ENCODE measurements at places on chromosomes 4 and X.

DNA sequence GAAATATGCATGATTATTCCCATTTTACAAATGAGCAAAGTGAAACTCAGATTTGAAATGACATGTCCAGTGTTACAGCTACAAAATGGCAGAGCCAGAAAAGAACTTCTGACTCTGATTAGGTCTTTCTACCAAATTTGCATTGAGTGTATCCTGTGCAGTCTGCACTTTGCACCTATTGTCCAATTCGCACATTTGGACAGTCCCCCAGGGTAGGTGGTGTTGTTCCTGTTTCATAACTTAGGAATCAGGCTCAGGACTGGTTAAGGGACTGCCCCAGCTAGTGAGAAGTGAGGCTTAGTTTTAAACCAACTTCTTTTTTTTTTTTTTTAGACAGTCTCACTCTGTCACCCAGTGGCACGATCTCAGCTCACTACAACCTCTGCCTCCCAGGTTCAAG is 137.9 kb upstream of the NALF2 start:
- DNase-seq: no peak

DNA sequence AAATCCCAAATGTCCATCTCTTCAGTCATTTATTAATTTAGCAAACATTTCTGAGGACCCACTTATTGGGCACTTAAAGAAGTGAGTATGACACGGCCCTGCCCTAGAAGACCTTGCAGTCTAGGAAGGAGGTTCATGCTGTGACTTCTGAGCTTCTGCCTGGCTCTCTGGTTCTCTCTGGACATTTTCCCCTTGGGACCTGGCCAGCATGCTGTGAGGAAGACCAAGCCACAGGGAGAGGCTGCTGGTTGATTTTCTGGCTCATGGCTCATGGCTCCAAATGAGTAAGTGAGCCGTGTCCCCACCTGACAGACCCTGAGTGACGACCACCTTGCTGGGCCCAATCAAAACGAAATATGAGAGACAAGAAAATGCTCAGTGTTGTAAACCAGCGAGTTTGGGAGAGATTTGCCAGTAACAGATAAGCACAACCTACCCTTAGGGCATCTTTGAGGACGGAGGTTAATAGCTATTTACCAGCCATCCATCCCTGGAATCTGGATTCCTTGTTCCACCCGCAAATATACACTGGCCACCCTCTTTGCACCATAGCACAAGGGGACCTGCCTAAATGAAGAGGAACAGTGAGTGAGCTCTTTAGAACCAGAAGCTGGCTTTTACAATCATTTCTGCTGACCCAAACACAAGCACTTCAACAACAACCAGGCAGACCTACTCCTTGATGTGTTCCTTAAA is 876 bp downstream of the MPP1 start:
- DNase-seq: no peak

DNA sequence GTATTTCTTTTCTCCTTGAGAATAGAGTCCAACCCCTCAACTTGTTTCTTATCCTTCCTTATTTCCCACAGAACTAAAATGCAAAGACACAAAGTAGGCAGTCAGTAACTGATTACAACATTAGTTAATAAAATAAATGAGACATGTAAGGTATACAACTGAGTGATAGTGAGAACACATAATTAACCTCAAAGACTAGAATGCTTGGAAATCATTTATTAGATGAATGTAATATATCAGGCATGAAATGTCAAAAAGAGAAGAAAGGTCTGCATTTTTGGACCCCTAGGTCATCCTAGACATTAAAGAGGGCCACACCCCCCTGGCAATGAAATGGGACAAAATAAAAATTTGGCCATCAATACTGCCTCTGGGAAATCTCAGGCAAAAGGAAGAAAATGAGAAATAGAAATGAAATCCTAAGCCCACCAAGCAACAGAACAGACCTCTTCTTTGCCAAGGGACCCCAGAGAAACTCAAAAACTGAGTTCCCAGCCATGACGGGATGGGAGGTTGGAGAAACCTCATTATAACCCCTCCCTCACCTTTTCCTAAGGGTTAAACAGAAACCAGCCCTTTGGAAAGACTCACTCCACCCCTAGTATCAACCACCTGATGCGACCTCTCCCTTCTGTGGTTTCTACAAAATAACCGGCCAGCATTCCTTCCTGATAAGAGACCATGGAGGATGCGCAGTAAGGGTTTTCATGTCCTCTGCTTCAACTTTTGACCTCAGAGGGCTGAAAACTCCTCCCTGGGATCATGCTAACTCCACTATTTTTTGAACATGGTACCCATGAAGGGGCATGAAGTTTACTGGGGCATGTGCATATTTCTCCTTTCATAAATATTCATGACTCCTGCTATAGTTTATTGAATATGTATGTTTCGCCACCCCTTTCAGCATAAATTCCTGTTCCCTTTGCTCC is 90.0 kb upstream of the EXOC1L start:
- no peak for DNase-seq

GRCh38 chr4:173913496-173913895 is 370.0 kb downstream of the FBXO8 start:
- DNase-seq: no peak

DNA sequence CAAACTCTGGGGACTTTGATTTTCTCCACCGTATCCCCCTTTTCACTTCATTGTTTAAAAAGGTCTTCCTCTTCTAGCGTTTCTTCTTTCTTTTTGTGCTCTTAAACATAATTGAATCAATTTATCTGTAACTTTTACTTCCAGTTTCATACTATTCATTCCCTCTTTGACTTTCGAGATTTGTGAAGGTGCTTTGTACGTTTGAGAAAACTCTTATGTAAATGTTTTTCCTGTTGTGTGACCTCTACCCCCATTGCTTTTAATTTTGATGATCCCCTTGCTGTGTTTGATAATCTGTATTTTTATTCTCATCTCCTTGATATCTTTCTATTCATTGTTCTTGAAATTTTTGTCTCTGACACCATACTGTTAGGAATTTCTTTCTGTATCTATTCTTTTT is 4.8 kb downstream of the USP38 start:
- DNase-seq: no peak

GRCh38 chrX:104922206-104922621 is 298.3 kb downstream of the TEX13A start:
- no peak for DNase-seq

DNA sequence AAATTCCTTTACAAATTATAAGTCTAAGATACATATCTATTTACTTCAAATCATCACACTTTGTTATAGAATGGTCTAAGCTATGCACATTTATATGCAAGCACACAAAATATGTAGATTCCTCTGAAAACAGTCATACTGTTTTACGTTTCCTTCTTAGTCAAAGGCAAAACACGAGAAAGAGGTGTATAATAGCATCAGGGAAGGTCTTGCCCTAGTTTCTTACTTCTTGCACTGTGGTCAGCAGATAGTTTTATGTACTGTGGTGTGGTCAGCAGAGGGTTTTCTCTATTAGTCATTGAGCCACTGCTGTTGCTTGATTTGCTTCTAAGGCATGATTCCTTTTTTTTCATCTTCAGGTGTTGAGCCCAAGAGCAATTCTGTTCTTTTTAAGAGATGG is 117.7 kb downstream of the ADAM29 start:
- no peak for DNase-seq

- no peak for DNase-seq
Measured at GRCh38 chrX:74506317-74507115, 85.2 kb downstream of the SLC16A2 start.

Measured in RWPE2 (cell line).